ENCODE measurements at places on chromosomes 16 and 17.

DNA sequence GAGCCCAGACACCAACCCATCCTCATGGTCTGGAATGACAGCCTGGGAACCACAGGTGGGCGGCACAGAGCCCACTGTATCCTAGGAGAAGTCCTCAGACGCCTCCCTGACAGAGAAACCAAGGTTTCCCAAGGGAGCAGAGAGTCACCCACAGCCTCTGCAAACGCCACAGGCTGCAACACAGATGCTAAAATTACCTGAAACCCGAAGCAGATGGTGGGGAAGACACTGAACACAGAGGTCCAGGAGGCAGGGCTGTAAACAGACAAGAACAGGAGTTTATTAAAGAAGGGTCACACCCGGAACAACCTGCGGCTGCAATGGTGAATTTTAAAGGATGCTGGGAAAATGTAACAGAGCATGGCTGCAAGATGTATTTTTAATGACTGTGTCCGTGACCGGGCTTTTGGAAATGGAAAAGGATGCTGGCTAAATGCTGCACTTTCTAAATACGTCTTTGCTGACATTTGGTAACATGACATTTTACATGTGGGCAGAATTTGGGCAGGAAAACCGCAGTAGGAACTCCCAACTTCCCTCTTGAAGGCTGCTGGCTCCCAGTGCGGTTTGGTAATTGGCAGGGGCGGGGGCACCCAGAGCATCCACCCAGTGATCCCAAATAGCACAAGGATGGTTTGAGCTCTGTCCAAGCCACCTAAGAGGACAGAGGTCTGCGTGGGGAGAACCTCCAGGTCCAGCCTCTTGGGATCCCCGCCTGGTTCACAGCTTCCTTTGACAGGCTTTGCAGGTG is 13.1 kb downstream of the SLC38A8 start:
- H3K4me3 ChIP-seq = no peak overlapping the region
- no peaks in the 10 kb centered on the region for H3K4me1 ChIP-seq
- H3K36me3 ChIP-seq = no peaks in the 10 kb centered on the region
- no peak for DNase-seq
- H3K27me3 ChIP-seq = no peaks in the 10 kb centered on the region
- H3K27ac ChIP-seq = no peak overlapping the region

- H3K4me3 ChIP-seq = no peak overlapping the region
- no peak for DNase-seq
- no peaks in the 10 kb centered on the region for H3K27me3 ChIP-seq
- peaks cover 6% of the 10 kb centered on the region for H3K36me3 ChIP-seq
- no peak overlapping the region for H3K27ac ChIP-seq
- no peaks in the 10 kb centered on the region for H3K4me1 ChIP-seq
These were observed 10.1 kb downstream of the SLC7A6 start for GRCh38 chr16:68274441-68274840.

DNA sequence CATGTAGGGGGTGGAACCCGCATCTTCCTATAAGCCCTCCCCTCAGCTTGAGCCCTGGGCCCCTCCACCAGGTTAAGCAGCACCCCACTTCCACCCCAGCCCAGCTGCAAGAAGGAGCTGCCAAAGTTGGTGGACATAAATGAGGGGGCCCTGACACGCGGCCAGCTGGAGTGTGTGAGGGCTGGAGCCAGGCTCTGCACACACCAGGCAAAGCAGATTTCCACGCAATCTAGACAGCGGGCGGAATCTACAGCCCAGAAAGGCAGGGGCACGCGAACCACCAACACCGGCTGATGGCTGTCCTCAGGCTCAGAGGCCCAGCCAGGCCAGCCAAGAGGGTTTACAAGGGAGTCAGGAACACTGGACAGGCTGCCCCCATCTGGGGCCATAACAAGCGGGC is 171.2 kb downstream of the ZNF423 start:
- H3K27ac ChIP-seq = no peak overlapping the region
- peaks cover 13% of the 10 kb centered on the region for H3K4me1 ChIP-seq
- no peak for DNase-seq
- no peaks in the 10 kb centered on the region for H3K36me3 ChIP-seq

DNA sequence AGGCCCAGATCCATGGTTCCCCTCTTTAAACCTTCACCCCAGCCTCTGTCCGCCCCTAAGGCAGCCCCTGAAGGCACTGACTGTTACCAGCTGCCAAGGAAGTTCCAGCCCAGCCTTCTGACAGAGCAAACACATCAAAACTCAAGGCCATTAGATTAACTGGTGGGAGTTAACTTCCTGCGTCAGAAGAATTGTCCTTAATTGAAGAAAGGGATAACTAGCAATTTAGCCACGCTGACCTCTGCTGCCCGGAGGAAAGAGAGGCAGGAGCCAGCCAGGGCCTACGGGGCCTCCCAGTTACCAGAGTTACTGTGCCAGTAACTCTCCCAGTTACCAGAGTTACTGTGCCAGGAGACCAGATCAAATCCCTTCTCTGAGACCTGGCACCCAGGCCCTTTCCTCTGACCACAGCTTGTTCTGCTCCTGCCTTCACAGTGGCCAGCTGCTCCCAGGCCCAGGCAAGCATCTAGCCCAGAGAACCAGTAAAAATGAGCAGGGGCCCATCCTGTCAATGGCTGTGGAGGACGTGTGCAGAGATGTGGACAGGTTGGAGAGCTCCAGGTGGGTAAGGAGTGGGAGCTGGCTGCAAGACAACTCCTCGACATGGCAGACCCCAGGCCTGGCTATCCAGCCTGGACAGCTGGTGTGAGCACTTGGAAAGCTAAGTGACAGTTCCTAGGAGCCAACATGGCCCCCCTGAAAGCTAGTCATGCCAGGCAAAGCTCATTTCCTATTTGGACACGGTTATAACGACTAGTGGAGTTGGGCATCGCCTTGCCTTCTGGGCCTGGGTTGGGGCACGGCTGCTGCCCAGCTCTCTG is 2.8 kb upstream of the PITPNM3 start:
- DNase-seq = no peak
- H3K4me3 ChIP-seq = no peak overlapping the region
- no peaks in the 10 kb centered on the region for H3K36me3 ChIP-seq
- H3K4me1 ChIP-seq = no peaks in the 10 kb centered on the region
- no peak overlapping the region for H3K27ac ChIP-seq
- no peaks in the 10 kb centered on the region for H3K27me3 ChIP-seq

- no peaks in the 10 kb centered on the region for H3K27me3 ChIP-seq
- no peak for DNase-seq
- H3K4me1 ChIP-seq = no peaks in the 10 kb centered on the region
- no peak overlapping the region for H3K27ac ChIP-seq
These were observed 14.4 kb upstream of the MEAK7 start for GRCh38 chr16:84518804-84519341.

DNA sequence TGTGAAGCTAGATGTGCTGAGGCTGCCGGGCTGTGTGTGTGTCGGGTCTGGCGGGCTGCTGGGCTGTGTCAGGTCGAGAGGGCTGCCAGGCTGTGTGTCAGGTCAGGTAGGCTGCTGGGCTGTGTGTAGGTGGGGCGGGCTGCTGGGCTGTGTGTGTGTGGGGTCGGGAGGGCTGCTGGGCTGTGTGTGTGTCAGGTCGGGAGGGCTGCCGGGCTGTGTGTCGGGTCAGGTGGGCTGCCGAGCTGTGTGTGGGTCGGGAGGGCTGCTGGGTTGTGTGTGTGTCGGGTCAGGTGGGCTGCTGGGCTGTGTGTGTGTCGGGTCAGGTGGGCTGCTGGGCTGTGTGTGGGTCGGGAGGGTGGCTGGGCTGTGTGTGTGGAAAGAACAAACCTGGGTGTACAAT is 8.6 kb downstream of the WDR45B start:
- no peak overlapping the region for H3K4me3 ChIP-seq
- H3K4me1 ChIP-seq = no peaks in the 10 kb centered on the region
- DNase-seq = no peak
- no peak overlapping the region for H3K27ac ChIP-seq
- H3K36me3 ChIP-seq = peaks cover 42% of the 10 kb centered on the region
- no peaks in the 10 kb centered on the region for H3K27me3 ChIP-seq

GRCh38 chr16:78259873-78260272 is 160.4 kb downstream of the WWOX start:
- no peak for DNase-seq
- H3K27me3 ChIP-seq = no peaks in the 10 kb centered on the region
- H3K4me1 ChIP-seq = no peaks in the 10 kb centered on the region
- no peaks in the 10 kb centered on the region for H3K36me3 ChIP-seq
- H3K4me3 ChIP-seq = no peak overlapping the region
- no peak overlapping the region for H3K27ac ChIP-seq

DNA sequence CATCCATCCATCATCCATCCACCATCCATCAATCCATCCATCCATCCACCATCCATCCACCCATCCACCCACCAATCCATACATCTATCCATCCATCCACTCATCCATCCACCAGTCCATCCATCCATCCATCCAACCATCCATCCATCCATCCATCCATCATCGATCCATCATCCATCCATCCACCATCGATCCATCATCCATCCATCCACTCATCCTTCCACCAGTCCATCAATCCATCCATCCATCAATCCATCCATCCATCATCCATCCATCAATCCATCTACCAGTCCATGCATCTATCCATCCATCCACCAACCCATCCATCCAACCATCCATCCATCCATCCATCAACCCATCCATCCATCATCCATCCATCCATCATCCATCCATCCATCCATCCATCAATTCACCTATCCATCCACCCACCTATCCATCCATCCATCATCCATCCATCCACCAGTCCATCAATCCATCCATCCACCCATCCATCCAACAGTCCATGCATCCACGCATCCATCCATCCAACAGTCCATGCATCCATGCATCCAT is 39.3 kb upstream of the SSTR5 start:
- H3K27me3 ChIP-seq = peaks cover 66% of the 10 kb centered on the region
- no peak overlapping the region for H3K4me3 ChIP-seq
- no peaks in the 10 kb centered on the region for H3K36me3 ChIP-seq
- no peak for DNase-seq

DNA sequence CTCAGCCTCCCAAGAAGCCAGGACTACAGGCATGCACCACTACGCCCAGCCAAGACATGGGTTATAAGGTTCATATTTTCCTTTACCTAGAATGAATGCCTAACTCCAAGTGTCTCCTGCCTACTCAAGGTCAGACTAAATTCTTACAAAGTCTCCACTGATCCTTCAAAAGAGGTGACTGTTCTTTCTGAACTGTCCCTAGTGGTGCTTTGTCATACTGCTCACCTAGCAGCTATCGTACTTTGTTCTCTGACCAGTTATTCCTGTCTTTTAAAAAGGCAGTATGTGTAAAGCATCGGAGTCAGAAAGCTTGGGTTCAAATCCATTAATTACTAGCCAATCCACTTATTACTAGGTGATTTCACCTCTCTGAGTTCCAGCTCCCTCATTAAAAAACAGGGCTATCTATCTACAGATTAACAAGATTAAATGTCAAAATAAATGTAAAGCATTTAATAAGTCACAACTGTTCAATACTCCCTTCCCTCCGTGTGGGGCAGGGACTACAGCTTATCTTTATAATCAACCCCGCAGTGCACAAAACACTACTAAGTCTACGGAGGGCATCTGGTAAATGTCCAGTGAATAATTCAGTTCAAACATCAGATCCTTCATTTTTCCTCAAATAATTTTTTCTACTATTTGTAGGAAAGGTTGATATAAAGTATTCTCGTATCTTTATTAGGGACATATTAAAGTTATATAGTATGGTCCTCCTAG is 20.0 kb upstream of the ITGA2B start:
- peak; percentile 33 for DNase-seq
- peaks cover 2% of the 10 kb centered on the region for H3K4me1 ChIP-seq
- H3K36me3 ChIP-seq = peaks cover 21% of the 10 kb centered on the region
- no peaks in the 10 kb centered on the region for H3K27me3 ChIP-seq
- no peak overlapping the region for H3K27ac ChIP-seq

GRCh38 chr16:71360378-71360777 is 1.9 kb downstream of the CALB2 start:
- no peak overlapping the region for H3K4me3 ChIP-seq
- peaks cover 10% of the 10 kb centered on the region for H3K27me3 ChIP-seq
- no peak overlapping the region for H3K27ac ChIP-seq
- no peaks in the 10 kb centered on the region for H3K36me3 ChIP-seq

GRCh38 chr17:51150932-51151331 is 2.4 kb upstream of the NME1 start:
- no peak overlapping the region for H3K4me3 ChIP-seq
- DNase-seq = no peak
- peaks cover 7% of the 10 kb centered on the region for H3K36me3 ChIP-seq
- no peak overlapping the region for H3K27ac ChIP-seq
- peaks cover 9% of the 10 kb centered on the region for H3K4me1 ChIP-seq

DNA sequence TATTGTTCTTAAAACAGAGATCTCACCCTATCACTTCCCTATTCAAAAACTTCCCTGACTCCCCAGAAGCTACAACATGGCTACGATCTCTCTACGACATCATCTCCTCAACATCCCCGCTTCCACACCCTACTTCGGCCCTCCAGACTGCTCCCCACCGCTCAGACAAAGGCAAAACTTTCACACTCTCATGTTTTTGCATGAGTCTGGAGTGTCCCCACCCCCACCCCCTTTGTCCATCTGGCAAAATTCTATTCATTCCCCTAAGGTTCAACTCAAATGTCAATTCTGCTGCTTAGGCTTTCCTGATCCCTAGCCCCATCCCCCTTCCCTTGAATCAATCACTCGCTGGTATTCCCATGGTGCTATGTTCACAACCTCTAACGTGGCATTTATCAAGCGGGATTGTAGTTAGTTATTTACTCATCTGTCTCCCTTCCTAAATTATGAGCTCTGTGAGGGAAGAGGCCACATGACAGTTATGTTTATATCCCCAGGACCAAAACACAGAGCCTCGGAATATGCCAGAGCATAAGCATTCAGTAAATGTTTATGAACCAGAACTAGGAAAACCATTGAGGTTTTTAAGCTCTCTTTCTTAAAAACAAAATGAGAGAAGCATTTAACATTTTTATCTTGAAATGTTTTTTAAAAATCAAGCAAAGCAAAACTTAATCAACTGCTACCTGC is 55.9 kb downstream of the STX8 start:
- H3K4me3 ChIP-seq = no peak overlapping the region
- no peak overlapping the region for H3K27ac ChIP-seq
- H3K36me3 ChIP-seq = no peaks in the 10 kb centered on the region
- H3K4me1 ChIP-seq = no peaks in the 10 kb centered on the region

DNA sequence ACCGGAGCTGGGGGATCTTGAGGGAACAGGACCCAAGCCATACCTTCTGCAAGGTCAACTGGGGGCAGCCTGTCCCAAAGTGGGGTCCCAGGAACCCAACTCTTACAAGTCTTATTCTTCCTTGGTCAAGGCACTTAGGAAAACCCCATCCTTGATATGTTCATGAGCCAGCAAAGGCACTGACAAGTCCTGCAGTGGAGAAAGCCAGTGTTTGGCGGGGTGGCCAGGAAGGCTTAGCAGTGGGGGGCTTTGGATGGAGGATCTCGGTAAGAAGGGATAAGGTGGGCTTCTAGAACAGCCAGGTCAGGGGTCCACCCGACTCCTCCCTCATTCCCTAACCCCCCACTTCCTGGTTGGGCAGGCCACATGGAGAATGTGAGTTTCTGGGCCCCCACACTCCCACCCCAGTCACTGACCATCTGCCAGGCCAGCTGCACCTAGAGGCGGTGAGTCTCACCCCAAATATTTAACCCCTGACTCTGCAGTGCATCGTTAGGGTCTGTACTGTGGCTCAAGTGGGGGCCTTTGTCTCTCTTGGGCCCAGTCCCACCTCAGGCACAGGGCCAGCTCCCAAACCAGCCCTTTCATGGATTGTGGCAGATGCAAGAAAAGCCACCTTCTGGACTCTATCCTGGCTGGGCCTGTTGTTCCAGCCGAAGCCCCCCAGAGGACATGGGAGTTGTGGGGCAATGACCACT is 22.3 kb downstream of the PPL start:
- H3K27me3 ChIP-seq = no peaks in the 10 kb centered on the region
- H3K36me3 ChIP-seq = no peaks in the 10 kb centered on the region
- H3K4me1 ChIP-seq = no peaks in the 10 kb centered on the region

- H3K27me3 ChIP-seq = no peaks in the 10 kb centered on the region
- H3K4me1 ChIP-seq = peaks cover 9% of the 10 kb centered on the region
- H3K36me3 ChIP-seq = peaks cover 2% of the 10 kb centered on the region
- no peak for DNase-seq
These were observed 8.1 kb downstream of the ZZEF1 start for GRCh38 chr17:4134721-4135120.

Measured in SK-N-SH (cell line).